NCI-H446 (cell line): ENCODE measurements at places on chromosomes 1 and 21.

GRCh38 chr1:204338997-204339396, 20.7 kb downstream of the PLEKHA6 start:
- DNase-seq, result no peak

- DNase-seq, result no peak
Observed at GRCh38 chr1:234373959-234374254, 651 bp downstream of the COA6 start.

GRCh38 chr1:246302711-246303317, 204.3 kb downstream of the SMYD3 start:
- no peak for DNase-seq

GRCh38 chr1:235893840-235894239, 27.1 kb upstream of the LYST start:
- DNase-seq, result no peak

- DNase-seq, result no peak
Observed at GRCh38 chr1:163928651-163929050, 606.9 kb downstream of the NUF2 start.

- no peak for DNase-seq
Observed at GRCh38 chr1:61539720-61540462, 185.1 kb downstream of the TM2D1 start.

GRCh38 chr1:241591317-241591716, 48.9 kb downstream of the CHML start:
- DNase-seq, result no peak

- no peak for DNase-seq
Observed at GRCh38 chr21:44853601-44854390, 19.7 kb downstream of the PTTG1IP start.

GRCh38 chr1:25699500-25700143, 83.0 kb downstream of the MAN1C1 start:
- peak; percentile 30 for DNase-seq

DNA sequence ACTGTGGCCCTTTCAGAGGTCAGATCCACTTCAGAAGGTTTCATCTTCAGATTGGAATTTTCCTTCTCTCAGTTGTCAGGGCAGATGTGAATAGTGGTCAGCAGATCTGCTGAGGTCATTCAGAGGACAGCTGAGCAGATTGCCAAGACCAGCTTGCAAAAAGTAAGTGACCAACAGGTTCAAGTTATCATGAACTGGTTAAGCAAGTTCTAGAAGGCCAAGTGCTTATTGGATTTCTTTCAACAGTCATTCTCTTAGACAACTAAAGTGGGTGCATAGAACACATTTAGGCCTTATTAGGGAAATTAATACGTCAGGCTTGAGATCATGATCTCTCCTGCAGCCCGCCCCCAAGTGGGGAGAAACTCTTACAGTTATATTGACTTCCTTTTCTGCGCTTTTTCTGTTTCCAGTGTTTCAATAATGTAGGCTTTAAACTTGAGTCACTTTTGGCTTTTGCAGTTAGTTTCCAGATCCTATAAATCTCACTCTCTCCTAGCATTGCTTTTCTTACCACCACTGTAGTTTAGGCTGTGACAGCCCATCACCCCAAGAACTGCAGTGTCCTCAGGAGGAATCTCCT, 96.4 kb downstream of the C1orf21 start:
- DNase-seq, result no peak

- DNase-seq, result no peak
Observed at GRCh38 chr1:211734359-211734758, 58.9 kb upstream of the NEK2 start.

GRCh38 chr21:29105218-29105617, 25.2 kb upstream of the MAP3K7CL start:
- no peak for DNase-seq

DNA sequence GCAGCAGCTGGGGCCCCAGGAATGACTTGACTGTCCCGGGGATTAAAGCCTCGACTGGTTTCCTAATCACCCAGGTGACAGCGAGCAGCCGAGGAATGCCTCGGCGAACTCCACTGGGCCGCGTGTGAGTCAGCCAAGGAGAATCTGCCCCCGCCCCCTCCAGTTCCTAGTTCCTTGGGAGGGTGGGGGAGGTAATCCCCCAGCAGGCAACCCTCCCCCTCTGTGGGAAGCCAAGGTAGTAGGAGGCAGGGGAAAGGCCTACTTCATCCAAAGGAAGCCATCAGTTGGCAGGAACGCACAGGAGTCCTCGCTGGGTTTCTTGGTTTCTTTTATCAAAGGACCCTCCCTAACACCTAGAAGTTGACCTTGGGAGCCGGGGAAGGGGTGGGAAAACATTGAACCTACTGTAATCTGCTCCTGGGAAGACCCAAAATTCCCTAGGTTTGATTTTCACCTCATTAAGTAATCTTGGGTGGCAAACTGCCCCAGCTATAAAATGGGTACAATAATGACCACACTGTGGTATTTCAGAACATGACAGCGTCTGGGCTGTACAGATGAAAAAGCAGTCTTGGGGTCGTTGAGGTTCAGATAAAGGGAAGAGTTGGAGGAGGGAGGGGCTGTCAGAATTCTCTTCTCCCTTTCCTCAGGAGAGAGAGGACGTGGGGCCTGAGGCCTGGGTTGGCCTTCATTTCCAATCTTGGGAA, 1.4 kb downstream of the TENT5B start:
- no peak for DNase-seq

GRCh38 chr1:152683846-152684245, 2.1 kb upstream of the LCE2B start:
- DNase-seq, result no peak

DNA sequence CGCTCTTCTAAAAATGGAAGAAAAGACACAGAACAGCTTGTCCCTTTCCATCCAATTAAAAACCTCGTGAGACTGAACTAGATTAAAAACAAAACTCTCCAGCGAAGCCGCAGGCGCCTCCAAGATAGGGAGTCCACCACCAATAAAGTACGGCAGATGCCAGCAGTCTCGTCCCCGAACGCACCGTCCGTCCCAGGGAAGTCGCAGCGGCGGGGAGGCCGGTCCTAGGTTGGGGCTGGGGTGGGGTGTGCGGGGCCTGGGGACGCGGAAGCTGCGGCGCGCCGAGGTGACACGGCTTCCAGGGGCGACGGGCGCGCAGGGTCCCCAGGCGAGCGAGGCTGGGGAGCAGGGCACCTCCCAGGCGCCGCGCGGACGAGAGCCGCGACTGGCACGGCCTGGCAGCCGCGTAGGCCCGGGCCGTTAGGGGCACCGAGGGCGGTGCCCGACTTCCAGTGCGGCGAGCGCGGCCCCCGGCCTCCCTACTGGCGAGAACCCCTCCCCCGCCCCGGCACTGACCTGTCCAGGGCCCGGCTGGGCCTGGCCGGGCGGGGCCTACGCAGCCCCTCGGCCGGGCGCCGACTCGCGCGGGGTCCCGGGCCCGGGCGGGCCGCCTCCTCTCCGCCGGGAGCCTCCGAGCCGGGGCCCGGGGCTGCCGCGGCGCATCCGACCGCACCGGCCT, 28.3 kb upstream of the A3GALT2 start:
- peak; percentile 35 for DNase-seq

DNA sequence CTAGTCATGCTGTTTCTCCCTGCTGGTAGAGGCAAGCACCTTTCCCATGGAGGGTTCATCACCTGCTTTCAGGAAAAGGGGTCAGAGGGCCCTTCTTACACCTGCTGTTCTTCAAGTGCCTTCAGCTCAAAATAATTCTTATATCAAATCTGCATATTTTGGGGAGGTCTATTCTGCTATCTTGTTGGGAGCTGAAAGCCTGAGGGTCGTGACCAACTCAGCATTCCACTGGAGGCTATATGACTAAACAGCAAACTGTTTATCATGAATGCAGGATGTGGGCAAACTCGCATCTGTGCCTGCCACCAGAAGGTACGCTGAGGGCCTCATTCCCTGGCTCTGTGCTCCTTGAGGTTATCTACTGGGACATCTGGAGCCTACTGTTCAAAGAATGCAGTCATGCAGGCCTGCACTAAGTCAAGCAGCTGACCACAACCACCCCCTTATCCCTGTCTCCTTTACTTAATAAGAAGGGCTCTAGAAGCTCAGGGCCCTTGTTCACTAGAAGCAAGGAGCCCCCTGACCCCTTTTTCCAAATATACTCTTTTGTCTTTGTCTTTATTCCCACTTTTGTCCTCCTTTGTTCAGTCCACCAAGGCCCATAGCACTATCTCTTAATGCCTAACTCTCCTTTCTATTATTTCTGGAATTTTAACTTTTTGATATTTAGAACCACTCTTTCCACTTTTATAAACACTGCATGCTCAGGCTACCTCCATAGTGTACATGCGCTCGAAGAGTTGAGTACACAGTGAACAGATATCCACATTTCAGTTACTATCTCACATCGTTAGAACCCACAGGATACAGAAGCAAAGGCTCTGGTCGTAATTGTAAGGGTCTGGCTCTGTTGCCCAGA, 4.5 kb upstream of the TRIM17 start:
- DNase-seq, result no peak

DNA sequence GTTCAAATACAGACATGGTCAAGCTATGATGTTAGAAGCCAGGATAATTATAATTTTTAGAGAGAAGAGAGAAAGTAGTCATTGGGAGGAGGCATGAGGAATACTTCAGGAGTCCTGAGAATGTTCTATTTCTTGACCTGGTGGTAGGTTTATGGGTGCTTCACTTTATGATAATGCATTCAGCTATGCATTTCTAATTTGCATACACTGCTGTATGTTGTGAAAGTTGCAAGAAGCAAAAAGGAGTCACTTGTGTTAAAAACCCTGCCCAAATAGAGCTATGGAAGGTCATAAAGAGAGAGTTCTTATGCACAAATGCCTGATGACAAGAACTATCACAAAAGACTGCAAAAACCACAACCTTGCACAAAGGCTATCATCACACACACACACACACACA, 45.3 kb downstream of the APCS start:
- DNase-seq, result no peak

- DNase-seq, result no peak
Observed at GRCh38 chr1:212700223-212700891, 717 bp upstream of the BATF3 start.

DNA sequence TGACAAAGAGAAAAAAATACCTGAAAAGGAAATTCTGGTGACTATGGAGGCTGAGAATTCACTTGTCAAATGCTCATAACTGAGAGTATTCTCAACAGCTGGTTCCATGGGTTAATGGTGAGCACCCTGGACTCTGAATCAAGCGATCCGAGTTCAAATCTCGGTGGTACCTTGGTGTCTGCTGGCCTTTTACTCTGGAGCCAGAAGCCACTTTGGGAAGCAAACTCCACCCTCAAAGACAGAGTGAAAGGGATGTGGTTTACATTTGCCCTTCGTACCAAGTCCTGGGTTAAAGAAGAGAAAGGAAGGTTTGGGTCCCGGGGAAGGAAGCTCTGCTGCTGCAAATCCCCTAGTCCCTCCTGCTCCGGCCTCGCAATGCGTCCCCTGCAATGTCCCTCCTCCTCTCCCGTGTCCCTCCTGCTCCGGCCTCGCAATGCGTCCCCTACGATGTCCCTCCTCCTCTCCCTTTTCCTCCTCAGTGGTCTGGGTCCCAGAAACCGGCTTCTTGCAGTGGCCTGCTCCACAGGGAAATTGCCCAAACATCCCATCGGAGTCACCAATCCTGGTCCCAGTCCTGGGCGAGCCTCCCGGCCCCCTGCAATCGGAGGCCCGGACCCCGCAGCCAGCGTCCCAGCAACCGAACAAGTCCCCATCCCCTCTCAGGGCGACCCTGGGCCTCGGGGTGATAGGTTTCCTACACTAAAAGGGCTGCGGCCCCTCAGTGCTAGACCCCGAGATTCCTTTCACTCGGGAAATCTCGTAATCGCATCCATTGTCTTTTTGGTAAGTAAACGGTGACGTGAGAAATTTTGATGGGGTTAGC, 129.4 kb downstream of the PPIAL4G start:
- no peak for DNase-seq

DNA sequence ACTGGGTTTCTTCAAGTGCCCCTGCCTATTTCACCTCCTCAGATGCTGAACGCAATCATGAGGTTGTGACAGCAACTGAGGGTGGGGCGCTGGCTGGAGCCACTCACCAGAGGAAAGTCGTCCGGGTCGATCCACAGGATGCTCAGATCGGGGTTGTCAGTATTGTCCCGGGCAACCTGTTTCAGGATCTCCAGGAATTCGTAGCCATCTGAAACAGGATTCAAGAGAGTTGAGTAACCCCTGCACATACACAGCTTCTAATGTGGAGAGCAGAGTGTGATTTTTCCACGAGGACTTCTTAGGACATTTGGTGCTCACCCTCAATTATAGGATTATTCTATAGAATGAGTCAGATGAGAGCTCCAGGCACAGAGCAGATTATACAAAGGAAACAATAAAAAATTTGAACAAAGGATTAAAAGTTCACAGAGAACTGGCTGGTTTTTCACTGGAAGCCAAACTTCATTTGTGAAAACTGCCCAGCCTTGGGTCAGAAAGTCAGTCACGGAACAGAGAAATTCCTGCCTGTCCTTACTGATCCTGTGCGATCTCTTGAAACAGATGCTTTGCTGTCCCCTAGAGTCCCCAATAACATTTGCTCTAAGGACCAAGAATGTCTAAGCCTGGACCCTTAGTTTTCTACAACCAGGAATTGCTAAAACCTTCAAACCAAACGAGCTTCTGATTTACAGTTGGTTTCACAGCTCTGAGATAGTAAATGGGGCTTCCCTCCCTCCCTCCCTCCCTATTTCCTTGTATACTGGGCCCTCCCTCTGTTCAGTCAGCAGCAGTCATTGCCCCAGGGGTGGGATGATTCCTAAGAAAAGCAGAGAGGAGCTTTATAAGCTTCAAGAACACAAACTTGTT, 63.2 kb downstream of the CASQ2 start:
- no peak for DNase-seq

- no peak for DNase-seq
Observed at GRCh38 chr1:40876891-40877290, 14.7 kb upstream of the CITED4 start.

GRCh38 chr1:18246543-18246942, 138.9 kb downstream of the IGSF21 start:
- no peak for DNase-seq

- DNase-seq, result no peak
Observed at GRCh38 chr1:20180129-20180843, 5.6 kb upstream of the UBXN10 start.

DNA sequence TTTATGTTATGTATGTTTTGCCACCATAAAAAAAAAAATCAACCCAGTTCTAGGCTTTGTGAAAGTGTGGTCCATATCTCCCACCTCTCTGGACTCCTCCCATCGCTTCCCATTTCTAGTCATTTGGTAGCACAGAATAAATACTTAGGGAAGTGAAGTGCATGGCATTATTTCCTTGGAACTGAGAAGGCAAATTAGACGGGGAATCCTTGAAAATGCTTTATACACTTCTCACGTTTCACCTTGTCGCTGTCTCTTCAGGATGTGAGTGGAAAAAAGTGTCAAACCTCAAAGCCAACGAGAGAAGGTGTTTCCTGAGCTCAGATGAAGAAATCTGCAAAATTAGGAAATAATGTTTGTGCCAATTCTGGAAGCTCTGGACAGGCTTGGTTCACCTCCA, 209.9 kb downstream of the ATG4C start:
- DNase-seq, result no peak

GRCh38 chr1:195278644-195279043, 1329.6 kb downstream of the KCNT2 start:
- DNase-seq, result no peak

DNA sequence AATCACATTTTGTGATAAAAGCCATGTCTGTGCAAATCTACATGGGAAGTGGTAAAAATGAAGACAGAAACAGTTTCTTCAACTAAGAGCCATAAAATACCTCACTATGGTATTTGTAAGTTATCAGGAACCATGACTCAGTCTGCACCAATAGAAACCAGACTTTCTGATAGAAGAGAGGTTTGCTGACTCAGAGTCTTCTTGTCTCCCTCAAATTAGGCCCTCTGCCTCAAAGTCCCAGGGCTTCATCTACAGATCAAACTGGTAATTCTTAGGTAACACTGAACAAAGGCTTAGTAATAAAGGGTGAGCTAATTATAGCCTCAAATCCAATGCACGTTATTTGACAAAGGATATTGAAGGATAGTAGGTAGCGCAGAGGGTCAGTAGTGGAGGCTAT, 30.9 kb upstream of the SSX2IP start:
- DNase-seq, result no peak
